ENCODE measurements at places on chromosomes 12 and 14.

- no peak for DNase-seq
Observed at GRCh38 chr12:58272461-58272860, 331.1 kb downstream of the ATP23 start.

DNA sequence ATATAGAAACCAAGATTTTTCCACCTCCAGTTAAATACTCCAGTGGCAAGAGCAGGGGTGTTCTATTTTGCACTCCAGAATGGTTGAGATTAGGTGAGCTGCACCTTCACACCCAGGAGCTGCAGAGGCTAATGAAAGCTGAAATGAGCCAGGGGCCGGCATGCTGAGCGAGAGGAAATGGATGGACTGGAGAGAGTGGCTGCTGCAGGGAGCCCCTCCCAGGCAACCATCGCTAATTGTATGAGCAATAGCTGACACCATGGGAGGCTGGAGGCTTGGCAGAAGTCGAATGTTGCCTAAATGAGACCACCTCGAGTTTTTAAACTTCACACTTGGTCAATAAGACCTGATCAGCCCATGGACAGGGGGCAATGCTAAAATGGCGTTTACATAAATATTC lies 301.8 kb upstream of the TMPO start:
- no peak for DNase-seq

DNA sequence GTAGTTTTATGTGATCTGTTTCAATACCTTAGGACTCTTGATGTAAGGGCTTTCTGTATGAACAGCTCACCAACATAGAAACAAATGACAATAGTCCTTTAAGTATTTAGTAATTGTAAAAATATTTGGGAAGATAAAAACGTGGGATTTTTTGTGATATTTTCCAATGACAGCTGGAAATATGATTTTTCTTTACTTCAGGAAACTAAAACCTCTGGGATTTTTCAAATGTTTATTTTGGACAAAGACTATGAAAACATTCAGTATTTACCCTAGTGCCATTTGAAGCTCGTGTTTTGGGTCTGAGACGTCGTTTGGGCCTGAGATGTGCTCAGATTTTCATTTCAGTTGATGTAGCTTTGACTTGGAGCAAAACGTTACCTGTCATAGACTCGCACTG lies 240.0 kb downstream of the BMP4 start:
- no peak for DNase-seq

GRCh38 chr14:95695913-95696312 lies 9.7 kb downstream of the TCL1B start:
- DNase-seq = no peak
